ENCODE measurements at places on chromosomes 16 and 17.

DNA sequence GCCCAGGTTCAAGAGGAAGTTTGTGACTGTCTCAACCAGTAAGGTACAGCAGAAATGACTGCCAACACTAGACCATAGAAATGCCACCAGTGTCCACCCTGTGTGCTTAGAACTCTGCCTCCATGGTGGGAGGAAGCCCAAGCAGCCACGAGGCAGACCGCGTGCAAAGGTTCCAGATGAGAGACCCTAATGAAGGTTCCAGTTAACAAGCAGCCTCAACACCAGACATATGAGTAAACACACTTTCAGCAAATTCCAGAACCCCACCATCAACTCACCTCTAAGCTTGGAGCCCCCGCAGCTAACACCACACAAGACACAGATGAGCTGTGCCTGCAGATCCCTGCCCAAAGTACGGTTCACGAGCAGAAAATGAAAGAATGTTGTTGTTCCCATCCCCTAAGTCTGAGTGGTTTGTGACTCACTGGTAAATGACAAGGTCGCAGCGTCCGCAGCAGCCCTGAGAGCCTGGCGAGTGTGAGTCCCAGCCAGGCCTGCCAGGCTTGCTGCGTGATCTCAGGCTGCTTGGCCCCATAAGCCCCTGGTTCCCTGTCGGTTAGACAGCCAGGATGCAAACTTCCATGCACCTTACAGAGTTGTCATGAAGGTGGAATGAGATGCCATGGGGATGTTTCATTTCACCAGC is 193.7 kb downstream of the C16orf95 start:
- no peak for DNase-seq

DNA sequence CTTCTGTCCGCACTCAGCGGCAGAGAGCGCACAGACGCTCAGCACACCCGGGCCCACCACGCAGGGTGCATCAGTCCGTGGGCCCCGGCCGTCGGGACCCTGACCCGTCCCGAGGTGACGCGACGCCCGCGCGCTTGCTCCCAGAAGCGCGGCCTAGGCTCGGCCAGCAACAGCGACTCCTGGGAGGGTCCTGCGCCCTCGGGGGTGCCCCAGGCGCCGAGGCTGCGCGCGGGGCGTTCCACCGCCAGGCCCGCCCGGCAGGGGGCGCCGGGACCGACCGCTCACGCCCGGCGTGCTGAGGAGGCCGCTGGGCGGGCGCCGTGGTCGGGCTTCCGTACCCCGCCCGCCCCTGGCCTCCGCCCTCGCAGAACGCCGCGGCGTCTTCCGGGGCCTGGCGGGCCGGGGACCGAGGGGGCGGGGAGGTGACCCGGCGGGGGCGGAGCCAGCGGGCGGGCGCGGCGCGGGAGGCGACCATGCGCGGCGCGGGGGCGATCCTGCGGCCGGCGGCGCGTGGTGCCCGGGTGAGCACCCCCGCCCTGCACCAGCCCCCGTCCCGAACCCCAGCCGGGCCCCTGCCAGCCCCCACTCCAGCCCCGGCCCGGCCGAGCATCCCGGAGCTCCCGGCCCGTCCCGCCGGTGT is at the start of gene CISD3:
TSS of gene CISD3 (plus strand) at position 456 of the 640 bp plus-strand sequence. CDS start at position 474, 18 bp downstream.
- DNase-seq: peak; percentile 72

DNA sequence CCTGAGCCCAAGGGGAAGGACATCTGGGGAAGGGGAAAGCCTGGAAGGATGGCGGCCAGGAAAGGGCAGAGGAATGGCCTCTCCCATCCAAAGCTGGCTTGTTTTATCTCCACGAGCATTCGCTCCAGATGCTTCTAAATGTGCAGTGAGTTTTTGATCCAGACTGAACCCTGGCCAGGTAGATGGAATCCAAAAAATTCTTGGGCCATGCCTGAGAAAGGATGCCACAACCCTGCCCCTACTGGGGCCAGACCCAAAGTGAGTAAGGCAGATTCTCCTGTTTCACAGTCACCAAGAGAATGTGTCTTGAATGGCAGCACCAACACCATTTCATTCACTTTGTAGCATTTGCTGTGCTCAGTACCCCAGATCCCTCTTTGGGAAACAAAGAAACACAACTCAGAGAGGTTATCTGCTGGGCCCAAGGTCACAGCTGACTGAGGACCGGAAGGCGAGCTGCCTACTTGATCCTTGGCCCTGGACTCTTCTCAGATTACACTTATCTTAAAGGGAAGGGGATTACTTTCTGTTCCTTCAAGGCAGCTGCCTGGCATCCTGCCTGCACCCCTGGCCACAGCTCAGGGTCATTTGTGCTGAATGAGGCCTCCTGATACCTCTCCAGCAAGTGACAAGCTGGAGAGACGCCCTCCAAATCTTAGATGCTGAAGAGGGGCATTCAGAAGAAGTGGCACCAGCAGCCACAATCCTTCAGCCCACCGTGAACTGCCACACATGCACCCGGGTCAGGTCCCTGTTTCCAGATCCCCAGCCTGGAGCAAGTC is 3.6 kb downstream of the LRRC75A start:
- no peak for DNase-seq

DNA sequence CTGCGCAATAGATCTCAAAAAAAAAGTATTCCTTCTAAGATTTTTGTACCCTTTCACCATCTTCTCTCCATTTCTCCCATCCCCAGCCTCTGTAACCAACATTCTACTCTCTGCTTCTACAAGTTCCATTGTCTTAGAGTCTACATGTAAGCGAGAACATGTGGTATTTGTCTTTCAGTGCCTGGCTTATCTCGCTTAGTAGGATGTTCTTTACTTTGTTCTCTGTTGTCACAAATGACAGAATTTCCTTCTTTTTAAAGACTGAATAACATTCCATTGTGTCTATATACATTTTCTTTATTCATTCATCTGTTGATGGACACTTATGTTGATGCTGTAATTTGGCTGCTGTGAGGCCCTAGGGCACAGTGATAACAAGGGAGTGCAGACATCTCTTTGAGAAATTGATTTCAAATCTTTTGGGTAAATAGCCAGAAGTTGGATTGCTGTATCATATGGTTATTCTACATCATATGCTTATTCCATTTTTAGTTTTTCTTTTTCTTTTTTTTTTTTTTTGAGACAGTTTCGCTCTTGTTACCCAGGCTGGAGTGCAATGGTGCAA is 37.7 kb upstream of the MYH10 start:
- no peak for DNase-seq

- no peak for DNase-seq
These were observed 21.0 kb upstream of the ITGAX start for GRCh38 chr16:31333686-31334649.

- no peak for DNase-seq
These were observed 390 bp upstream of the BBS2 start for GRCh38 chr16:56520251-56520577.

GRCh38 chr16:15960124-15960971 is 10.9 kb downstream of the ABCC1 start:
- DNase-seq: no peak

- DNase-seq: no peak
These were observed 30.6 kb downstream of the IL21R start for GRCh38 chr16:27432558-27432957.

GRCh38 chr16:65225488-65225887 is 103.6 kb upstream of the CDH11 start:
- DNase-seq: no peak

DNA sequence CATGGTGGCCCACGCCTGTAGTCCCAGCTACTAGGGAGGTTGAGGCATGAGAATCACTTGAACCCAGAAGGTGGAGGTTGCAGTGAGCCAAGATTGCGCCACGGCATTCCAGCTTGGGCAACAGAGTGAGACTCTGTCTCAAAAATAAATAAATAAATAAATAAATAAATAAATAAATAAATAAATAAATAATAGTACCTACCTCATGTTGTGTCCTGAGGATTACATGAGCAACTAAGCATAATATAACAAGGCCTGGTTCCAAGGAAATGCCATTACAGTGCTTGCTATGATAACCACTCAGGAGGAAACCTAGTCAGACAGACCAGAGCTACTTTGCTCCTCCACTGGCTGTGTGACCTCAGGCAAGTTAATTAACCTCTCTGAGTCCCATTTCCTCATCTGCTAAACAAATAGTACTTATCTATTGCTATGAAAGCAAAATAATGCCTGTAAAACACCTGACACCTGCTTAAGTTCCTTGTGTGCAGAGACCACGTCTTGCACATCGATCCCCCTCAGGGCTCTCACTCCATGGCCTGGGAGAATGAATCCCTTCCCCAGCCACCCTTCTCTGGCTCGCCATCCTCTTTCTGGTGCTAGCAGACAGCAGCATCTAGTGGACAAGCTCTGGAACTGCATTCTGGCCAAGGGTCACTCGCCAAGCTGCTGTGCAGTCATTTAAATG is 7.5 kb downstream of the EPOP start:
- DNase-seq: peak; percentile 39

- no peak for DNase-seq
These were observed 44.9 kb upstream of the PEMT start for GRCh38 chr17:17636272-17636885.

GRCh38 chr17:30218799-30219198 is 16.7 kb downstream of the SLC6A4 start:
- no peak for DNase-seq

DNA sequence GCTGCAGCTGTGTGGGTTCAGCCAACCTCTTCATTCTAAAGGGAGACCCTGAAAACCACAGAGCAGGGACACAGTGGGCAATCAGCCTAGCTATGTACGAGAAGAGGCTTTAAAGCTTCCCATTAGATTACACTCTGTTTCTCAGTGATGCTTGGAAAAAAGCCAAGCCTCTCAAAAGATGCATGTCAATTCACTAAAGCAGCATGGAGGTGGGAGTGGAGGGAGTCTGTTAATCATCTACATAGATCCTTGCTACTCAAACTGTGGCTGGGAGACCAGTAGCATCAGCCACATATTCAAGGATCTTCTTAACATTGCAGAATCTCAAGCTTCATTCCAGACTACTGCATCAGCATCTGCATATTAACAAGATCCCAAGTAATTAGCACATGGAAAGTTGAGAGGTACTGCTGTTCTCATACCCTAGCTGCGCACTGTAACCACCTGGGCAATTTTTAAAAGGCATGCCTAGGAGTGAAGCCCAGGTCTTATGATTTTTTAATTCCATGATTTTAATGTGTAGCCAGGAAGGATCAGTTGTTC is 305.9 kb downstream of the PMP22 start:
- DNase-seq: no peak

GRCh38 chr17:65228734-65229620 is 91.8 kb downstream of the RGS9 start:
- DNase-seq: no peak

- no peak for DNase-seq
These were observed 74.4 kb downstream of the CCT6B start for GRCh38 chr17:34886831-34887230.

GRCh38 chr16:10067835-10068234 is 114.4 kb downstream of the GRIN2A start:
- DNase-seq: no peak

DNA sequence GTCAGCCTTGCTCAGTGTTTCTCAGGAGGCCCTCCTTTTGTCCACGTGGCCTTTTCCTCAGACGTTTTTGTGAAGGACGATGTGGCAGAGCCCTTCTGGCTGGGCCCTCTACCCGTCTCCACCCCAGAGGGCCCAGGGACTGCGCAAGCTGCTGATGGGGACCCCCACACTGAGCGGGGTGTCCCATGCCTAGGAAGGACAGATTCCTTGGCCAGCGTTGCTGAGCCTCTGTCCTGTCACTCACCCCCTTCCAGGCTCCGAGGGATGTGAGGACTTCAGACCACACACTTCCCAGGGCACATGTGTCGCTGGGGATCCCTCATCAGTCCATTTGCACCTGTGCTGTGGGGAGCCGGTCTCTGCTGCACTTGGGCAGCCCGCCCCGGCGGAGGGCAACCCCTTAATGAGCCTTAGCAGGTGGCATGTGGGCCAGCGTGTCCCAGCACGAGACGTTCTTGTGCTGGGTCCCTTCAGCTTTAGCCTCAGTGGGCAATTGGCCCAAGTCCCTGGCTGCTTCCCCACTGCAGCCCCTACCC is 48.3 kb downstream of the NT5M start:
- no peak for DNase-seq

GRCh38 chr17:78343543-78344201 is 16.2 kb downstream of the SOCS3 start:
- DNase-seq: no peak

GRCh38 chr16:68446681-68447652 is 1.3 kb downstream of the SMPD3 start:
- DNase-seq: no peak

DNA sequence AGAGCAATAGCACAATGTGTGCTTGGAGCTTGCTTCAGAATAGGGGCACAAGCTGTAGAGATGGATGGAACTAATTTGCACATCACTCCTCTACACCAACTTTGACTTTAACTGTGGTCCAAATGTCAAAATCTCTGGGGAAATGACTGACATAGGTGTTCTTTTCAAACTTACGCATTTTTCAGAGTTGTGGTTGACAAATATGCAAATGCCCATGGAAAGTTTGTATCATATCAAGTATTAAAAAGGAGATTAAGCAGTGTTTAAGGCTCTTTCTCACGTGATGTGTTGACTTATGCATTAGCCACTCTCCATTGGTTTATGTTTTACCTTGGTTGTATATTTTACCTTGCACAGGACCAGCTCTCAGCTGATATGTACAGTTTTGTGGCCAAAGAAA is 77.1 kb downstream of the ELAC2 start:
- no peak for DNase-seq

DNA sequence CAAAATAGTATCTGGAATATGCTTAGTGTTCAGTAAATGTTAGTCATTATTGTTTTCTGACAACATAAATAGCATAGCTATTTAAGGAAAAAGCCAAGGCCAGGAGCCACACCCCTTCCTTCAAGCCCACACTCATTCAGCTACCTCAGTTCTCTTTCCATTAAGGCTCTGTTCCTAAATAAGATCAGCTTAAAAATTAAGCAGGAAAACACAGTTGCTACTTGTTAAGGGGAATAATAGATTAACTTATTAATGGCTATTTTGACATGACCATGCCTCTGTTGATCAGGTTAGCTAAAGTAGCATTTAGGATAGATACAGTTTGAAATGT is 158.1 kb downstream of the CHD9 start:
- no peak for DNase-seq

DNA sequence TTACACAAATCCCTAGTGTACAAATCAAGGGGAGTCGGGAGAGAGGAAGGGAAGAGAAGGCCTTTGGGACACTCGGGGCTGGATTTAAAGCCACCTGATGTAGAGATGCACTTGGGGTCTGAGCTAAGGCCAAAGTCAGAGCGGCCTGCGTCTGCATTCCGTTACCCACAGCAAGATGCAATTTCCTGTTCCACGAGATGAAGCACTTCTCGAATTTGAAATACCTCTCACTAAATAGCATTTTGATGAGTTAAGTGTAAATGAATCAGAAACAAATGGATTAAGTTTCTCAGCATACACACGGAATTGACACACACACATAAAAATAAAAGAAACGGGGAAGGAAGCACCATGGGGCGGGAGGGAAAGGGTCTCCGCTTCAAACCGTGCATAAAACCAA is 386.0 kb downstream of the SOX9 start:
- no peak for DNase-seq

GRCh38 chr16:64317601-64318000 is 804.3 kb downstream of the CDH11 start:
- DNase-seq: no peak

GRCh38 chr16:66524601-66525164 is 25.2 kb downstream of the TK2 start:
- DNase-seq: no peak

Data from NK-92 treated with Interleukin-12 subunit alpha and Interleukin-12 subunit beta, amount 100 ng/mL, for 24 hours (cell line).